ENCODE measurements at places on chromosomes 16 and 17.

DNA sequence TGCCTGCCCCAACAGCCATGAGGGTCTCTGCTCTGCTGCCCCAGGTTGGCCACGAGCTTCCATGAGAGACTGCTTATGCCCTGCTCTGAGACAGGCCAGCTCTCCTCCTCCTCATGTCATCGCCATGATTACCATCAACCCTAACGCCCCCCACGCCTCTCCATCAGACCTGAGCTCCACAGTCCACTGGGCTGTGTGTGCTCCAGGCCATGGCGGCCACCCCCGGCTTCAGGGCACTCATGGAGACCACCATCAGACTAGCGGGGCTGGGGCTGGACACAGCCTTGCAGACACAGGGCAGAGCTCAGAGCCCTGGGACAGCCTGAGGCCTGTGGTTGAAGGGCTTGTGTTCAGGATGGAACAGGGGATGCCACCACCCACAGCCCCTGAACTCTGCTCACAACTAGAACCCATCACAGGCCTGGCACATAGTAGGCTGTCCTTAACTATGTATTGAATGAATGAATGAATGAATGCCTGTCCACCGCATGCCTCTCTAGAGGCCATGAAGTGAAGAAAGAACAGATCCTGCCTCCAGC lies 14.6 kb downstream of the CNGB1 start:
- no peak for DNase-seq

- no peak for DNase-seq
Observed at GRCh38 chr17:74359916-74360315, 1.8 kb downstream of the BTBD17 start.

DNA sequence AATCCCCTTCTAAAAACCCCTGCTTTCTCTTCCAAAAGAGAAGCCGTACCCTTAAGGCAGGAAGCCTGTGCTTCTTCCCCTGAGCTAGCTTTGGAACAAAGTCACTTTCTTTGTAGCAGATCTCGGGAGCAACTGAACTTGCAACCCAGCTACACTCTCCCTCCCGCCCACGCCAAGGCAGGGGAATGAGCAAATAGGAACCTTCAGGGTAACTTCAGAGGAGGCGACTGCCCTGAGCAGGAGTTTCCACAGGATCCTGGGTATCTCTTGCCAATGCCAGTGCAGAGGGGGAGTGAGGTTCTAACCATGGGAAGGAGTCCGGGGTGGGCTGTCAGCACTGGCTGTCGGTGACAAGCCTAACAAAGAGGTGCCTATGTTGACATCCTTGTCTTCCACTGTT lies 5.9 kb upstream of the PIRT start:
- no peak for DNase-seq

GRCh38 chr17:27593857-27594255 lies 37.1 kb upstream of the LGALS9 start:
- DNase-seq = no peak

- no peak for DNase-seq
Observed at GRCh38 chr17:42883802-42884558, 16.6 kb upstream of the G6PC1 start.

DNA sequence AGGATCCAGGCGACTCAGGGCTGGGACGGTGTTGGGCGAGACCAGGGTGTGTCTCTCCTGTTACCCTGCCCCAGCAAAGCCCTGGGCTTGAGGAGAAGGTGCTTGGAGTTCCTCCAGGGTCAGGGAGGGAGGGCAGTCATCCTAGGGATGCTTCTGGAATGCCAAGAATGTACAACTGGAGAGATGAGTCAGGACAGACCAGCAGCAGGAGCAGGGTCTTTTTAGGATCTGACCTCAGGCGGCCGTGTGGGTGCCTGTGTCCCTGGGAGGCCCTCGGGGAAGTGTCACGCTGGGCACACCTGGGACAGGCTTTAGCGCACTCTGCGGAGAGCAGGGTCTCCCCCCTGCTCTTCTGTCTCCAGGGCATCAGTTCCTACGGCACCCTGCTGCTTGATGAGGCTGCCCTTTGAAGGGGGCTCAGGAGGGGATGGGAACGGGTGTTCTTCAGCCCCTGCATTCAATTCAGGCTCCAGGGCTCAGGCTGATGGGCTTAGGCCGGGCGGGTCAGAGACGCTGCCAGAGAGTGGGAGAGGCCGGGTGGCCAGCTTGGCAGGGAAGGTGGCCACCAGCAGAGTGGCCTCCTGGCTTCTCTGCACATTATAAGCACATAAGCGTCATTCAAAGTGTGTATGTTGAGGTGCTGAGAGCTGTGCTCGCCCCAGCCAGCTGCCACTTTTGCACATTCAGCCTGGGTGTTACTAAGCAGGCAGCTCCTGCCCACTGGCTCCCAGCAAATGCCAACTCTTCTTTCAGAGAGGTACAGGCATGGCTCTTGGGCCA lies 8.4 kb upstream of the MTSS2 start:
- DNase-seq = no peak

DNA sequence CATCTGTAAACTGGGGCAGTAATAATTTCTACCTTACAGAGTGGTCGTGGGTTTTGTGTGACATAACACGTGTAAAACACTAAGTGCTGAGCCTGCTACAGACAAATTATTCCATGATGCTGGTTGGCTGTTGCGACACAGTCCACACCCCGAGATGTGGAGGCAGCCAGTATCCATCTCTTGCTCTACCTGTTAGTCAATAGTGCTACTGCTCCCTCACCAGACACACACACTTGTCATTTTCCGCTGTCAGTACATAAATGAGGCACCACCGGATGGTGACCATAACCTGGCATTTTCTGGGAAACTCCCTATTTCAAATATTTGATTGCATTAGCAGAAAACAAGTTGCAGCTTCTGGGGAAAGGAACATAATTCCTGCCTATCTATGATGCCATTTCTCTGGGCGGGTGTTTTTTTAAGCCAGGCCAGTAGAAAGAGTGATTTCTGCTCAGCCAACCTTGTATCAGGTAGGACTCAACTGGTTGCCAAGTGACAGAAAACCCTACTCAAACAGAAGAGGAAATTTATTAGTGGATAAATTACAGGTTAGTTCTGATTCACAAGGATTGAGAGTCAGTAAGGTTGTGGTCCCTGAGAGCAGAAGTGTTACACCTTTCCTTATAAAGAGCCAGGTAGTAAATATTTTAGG lies 24.1 kb downstream of the DNAJA2 start:
- DNase-seq = no peak

GRCh38 chr17:45577571-45578279 lies 87.2 kb upstream of the PLEKHM1 start:
- no peak for DNase-seq

- no peak for DNase-seq
Observed at GRCh38 chr17:58156839-58157803, 8.9 kb downstream of the OR4D1 start.

DNA sequence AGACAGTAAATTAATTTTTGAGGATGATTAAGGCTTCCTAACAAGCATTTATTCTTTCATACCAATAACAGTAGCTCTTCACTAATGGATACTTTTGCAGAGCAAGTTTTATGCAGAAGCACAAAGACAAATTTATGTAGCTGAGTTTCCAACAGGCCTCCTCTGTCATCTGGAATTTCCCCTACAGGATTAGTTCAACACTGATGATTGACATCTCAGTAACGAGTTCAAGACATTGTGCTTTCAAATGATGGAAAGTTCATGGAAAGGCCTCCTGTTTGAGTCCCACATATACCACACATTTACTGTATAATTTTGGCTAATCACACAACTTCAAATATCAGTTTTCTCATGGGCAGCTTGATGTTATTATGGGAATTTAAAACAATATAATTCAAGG lies 40.6 kb downstream of the ABCA10 start:
- no peak for DNase-seq

GRCh38 chr16:18833707-18834505 lies 32.6 kb upstream of the ARL6IP1 start:
- no peak for DNase-seq

DNA sequence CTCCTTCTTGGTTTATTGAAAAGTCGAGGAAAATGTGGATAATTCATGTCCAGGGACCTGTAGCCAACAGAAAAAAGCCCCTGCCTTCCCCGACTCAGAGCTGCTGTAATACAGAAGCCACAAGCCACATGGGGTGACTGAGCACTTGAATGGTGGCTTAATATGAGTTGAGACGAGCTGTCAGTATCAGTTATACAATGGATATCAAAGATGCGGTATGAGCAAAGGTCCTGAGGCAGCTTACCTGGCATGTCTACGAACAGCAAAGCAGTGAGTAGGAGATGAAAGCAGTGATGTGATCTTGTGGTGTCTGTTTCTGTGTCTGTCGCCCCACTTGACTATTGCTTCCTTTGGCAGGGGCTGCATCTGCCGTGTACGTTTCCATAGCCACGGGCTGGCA lies 12.2 kb upstream of the RMI2 start:
- no peak for DNase-seq

DNA sequence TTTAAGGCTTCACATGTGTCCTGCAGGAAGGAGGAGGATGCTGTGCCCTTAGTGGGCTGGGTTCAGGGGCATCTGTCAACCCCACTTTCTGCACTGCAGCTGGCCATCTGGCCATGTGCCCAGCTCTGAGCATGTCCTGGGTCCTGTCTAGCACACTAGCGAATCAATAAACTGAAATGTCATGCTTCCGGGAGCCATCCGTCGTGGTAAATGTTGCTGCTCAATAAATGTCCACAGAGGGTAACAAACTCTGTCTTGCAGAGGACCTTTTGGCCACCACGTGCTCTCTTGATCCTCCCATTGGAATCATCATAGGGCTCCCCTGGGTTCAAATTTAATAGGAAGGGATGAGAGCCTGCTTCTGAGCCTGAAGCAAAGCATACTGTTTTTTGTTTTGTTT lies 168.6 kb upstream of the PIRT start:
- no peak for DNase-seq

GRCh38 chr16:14434860-14435259 lies 195.2 kb downstream of the PARN start:
- DNase-seq = no peak

DNA sequence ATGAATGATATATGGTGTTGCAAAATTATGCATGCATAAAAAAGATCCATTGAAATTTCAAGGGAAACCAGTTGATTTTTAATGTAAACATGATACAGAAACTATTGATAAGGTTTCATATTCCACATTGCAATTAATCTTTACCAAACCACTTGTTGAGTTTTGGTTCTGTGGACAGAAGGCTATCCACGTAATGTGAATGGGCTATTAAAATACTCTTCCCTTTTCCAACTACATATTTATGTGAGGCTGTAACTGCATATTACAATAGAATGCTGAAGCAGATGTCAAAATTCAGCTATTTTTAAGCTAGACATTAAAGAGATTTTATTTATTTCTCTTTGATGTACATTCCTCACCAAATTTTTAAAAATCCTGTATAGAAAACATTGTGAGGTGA lies 33.7 kb upstream of the VPS4A start:
- no peak for DNase-seq

DNA sequence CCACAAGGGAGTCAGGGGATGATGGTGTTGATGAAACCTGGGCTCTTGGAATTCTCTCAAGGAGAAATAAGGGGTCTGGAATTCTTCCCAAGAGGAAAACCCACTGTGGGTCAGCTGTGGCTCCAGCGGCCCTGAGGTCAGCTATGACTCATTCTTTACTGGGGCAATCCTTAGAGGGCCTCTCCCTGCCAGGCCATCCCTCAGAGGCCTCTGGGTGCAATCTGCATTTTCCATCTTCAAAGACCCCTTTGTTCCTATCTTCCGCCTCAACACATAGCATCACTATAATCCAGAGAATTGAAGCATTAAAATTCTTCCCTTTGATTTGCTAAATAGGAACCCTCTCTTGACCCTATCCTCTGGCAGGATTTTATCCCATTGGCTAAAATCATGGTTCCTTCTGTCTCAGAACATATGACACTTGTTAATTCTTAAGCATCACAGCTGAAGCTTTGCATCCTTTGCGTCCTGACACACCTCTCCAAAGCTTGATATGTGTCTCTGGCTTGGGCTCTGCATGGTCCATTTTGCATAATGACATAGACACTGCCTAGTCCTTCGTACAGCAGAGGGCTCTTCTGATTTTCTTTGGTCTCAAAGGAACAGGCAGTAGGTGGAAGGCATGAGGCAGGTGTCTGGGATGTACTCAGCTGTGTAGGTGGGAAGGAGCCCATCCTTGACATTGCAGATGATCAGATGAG lies 4.4 kb upstream of the KRT37 start:
- DNase-seq = no peak

DNA sequence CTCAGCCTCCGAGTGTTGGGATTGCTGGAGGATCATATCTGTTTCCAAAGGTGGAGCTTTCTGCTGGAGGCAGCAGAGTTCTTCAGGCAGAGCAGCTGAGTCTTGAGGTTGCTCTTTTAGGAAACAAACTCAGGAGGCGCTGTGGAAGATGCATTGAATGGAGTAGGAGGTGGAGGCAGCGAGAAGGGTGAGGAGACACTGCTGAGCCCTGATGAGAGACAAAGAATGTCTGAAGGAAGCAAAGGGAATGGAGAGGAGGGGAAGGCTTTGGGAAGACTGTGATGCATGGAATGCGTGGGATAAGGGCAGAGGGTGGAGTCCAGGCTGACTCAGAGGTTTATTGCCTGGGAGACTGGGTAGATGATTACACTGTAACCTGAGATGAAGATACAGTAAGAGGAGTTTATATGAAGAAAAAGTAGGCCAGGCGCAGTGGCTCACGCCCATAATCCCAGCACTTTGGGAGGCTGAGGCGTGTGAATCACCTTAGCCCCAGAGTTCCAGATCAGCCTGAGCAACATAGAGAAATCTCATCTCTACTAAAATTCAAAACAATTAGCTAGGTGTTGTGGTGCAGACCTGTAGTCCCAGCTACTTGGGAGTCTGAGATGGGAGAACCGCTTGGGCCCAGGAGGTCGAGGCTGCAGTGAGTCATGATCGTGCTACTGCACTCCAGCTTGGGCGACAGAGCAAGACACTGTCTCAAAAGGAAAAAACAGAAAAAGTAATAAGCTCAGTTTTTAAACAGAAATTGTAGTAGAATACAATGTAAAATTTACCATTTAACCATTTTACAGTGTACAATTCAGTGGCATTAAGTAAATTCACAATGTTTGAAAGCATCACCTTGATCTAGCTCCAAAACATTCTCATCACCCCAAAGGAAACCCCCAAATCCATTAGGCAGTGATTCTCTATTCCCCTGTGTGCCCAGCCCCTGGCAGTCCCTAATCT lies 17.8 kb upstream of the TMEM219 start:
- DNase-seq = no peak

GRCh38 chr17:82440991-82441627 lies 9.4 kb downstream of the CYBC1 start:
- peak; percentile 38 for DNase-seq

GRCh38 chr16:89084814-89085612 lies 8.6 kb upstream of the ACSF3 start:
- no peak for DNase-seq

- DNase-seq = no peak
Observed at GRCh38 chr16:30743716-30744115, 4.5 kb upstream of the PHKG2 start.

- no peak for DNase-seq
Observed at GRCh38 chr17:14156689-14157088, 80.0 kb downstream of the CDRT15 start.
